Osteocyte (in vitro differentiated cells): ENCODE measurements at places on chromosomes 12 and 14. TPM values are rescaled to one million over a fixed set of nuclear protein-coding genes. Genes with fewer than 3 reads are reported as not detected.
A peak's percentile ranks its signal among the peaks of the same experiment; 100 is the strongest.

Gene NRIP2
- 0.13 TPM in 1 of 2 replicates, not detected in the other for total RNA-seq

Gene FRMD6
- 124 and 129 TPM in 2 replicates for total RNA-seq

Gene PLEKHH1
- total RNA-seq: 0.50 and 1.0 TPM in 2 replicates

Gene GPR162
- total RNA-seq: 11.5 and 12.0 TPM in 2 replicates

GRCh38 chr12:54700301-54700700 is 52.1 kb upstream of the DCD start:
- no peaks in the 10 kb centered on the region for H3K36me3 ChIP-seq
- DNase-seq: no peak
- no peak overlapping the region for H3K4me3 ChIP-seq
- peaks cover 25% of the 10 kb centered on the region for H3K27me3 ChIP-seq
- H3K27ac ChIP-seq: no peak overlapping the region

- no peaks in the 10 kb centered on the region for H3K36me3 ChIP-seq
- peak overlapping the region; percentile 83 for H3K27ac ChIP-seq
- H3K4me1 ChIP-seq: peaks cover 27% of the 10 kb centered on the region
- H3K4me3 ChIP-seq: peak overlapping the region; percentile 94
- no peak for DNase-seq
These were observed 787 bp downstream of the HECTD4 start for GRCh38 chr12:112381406-112381882.

DNA sequence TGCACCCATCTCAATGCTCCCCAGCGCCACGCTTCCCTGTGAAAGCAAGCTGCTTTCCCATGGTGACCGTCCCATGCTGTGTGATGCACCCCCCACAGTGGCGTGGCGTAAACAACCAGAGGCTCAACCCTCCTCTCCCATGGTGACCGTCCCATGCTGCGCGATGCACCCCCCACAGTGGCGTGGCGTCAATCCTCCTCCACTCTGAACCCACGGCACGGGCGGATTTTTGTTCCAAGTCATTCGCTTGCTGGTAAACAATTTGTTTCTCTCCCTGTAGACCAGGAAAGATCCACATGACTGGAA is 8.9 kb downstream of the STX2 start:
- H3K36me3 ChIP-seq: peaks cover 4% of the 10 kb centered on the region
- no peak overlapping the region for H3K4me3 ChIP-seq
- no peak for DNase-seq
- H3K4me1 ChIP-seq: peaks cover 64% of the 10 kb centered on the region
- no peaks in the 10 kb centered on the region for H3K27me3 ChIP-seq

DNA sequence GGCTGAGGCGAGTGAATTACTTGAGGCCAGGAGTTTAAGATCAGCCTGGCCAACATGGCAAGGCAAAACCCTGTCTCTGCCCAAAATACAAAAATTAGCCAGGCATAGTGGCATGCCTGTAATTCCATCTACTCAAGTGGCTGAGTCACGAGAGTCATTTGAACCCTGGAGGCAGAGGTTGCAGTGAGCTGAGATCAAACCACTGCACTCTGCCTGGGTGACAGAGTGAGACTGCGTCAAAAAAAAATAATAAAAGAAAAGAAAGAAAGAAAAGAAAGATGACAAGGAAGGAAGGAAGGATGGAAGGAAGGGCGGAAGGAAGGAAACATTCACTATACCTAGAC is 159.6 kb upstream of the CNOT2 start:
- no peak overlapping the region for H3K27ac ChIP-seq
- no peak overlapping the region for H3K4me3 ChIP-seq
- H3K36me3 ChIP-seq: no peaks in the 10 kb centered on the region
- no peak for DNase-seq

- H3K27ac ChIP-seq: no peak overlapping the region
- DNase-seq: no peak
- peaks cover 53% of the 10 kb centered on the region for H3K27me3 ChIP-seq
- H3K4me3 ChIP-seq: no peak overlapping the region
- H3K4me1 ChIP-seq: peaks cover 22% of the 10 kb centered on the region
- no peaks in the 10 kb centered on the region for H3K36me3 ChIP-seq
These were observed 1.4 kb upstream of the SLC8A3 start for GRCh38 chr14:70190156-70190555.

DNA sequence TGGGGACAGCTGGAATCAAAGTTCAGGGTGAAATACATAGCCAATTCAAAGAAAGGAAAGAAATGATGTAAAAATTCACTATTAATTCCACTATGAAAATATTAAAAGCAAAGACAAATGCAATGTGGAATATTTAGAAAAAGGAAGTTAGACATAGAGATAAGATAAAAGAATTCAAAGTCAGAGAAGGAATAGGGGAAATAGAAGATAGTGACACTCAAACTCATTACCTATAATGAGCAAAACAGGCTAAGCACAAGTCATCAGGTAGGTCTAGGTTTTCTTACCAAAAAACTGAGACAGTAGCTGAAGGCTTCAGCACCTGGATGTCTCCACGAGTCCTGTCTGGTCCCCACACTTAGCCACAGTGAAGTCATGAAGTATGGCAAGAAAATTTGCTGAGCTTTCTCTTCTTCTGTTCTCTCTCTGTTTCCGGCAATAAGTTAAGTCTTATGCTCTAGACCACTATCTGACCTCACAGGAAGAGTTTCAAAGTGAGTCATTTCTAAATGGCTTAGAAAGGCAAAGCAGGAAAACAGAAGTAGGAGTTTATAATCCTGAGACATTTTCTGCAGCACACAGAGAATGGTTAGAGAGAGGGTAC is at the start of gene C3AR1:
C3AR1 (minus strand) TSS at position 369 of the 604 bp plus-strand sequence. CDS start 6,174 bp downstream, outside the sequence.
- peaks cover 9% of the 10 kb centered on the region for H3K4me1 ChIP-seq
- DNase-seq: no peak
- H3K27ac ChIP-seq: no peak within 1 kb of the TSS
- no peaks in the 10 kb centered on the region for H3K36me3 ChIP-seq
- H3K4me3 ChIP-seq: no peak within 1 kb of the TSS

GRCh38 chr12:94277426-94278000 is 129.1 kb downstream of the PLXNC1 start:
- peaks cover 10% of the 10 kb centered on the region for H3K27me3 ChIP-seq
- H3K36me3 ChIP-seq: no peaks in the 10 kb centered on the region
- H3K4me3 ChIP-seq: no peak overlapping the region
- no peaks in the 10 kb centered on the region for H3K4me1 ChIP-seq
- DNase-seq: no peak

DNA sequence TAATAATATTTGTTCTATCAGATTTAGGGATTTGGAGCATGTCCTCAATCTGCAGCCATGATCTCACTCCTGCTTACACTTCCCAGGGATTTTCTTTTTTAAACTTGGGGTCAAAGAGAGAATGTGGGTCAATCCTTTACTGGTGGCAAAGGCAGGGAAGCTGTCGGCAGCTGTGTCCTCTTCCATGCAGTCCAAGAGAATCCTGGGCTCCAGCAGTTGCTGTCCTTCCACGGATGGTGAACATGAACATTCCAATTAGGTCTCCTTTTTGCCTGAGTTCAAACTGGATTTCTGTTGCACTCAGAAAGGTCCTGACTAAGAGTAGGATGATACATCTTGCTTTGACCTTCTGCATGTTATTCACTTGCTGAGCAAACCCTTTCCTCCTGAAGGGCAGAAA is 73.9 kb downstream of the ARL6IP4 start:
- H3K36me3 ChIP-seq: no peaks in the 10 kb centered on the region
- no peak overlapping the region for H3K4me3 ChIP-seq
- no peak for DNase-seq
- H3K27me3 ChIP-seq: no peaks in the 10 kb centered on the region

DNA sequence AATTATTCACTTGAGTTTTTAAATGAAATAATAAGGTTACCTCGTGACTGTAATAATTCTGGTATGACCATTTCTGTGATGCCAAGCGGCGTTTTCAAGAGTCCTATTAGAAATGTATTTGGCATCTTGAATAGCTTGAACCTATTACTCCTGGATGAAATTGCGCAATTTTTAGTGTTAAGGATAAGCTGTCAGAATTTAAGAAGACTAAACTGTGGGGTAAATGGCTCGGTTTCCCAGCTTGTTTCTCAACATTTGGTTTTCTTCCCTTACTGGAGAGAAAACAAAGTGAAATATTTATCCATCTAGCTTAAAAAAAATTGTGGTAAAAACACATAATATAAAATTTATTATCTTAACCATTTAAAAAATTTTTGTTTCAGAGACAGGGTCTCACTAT is 26.8 kb downstream of the PCNX1 start:
- no peak for DNase-seq
- H3K27ac ChIP-seq: no peak overlapping the region
- no peak overlapping the region for H3K4me3 ChIP-seq
- peaks cover 32% of the 10 kb centered on the region for H3K4me1 ChIP-seq
- H3K36me3 ChIP-seq: peaks cover under 1% of the 10 kb centered on the region
- no peaks in the 10 kb centered on the region for H3K27me3 ChIP-seq

- no peak overlapping the region for H3K27ac ChIP-seq
- no peak for DNase-seq
- H3K36me3 ChIP-seq: no peaks in the 10 kb centered on the region
- H3K4me3 ChIP-seq: no peak overlapping the region
- H3K27me3 ChIP-seq: no peaks in the 10 kb centered on the region
These were observed 243.8 kb upstream of the PWP1 start for GRCh38 chr12:107441665-107442300.
